Heart left ventricle (tissue), 16 donors: ENCODE measurements at places on chromosomes 2 and 18. TPM values are rescaled to one million over a fixed set of nuclear protein-coding genes. Genes with fewer than 3 reads are reported as not detected.

The PARD6G gene
- polyA plus RNA-seq: 3.0 TPM

The MOGAT1 gene
- polyA plus RNA-seq: 0.19 TPM

The PDE1A gene
- 2.5 TPM for polyA plus RNA-seq

The LOXHD1 gene
- 0.28 TPM for polyA plus RNA-seq

The COLEC11 gene
- 12.5 TPM for polyA plus RNA-seq

The CXCR1 gene
- 0.08 TPM for polyA plus RNA-seq
